Left renal pelvis (tissue), 4 donors: ENCODE measurements at places on chromosomes 16 and 17.

GRCh38 chr16:88533932-88534637 is 36.1 kb upstream of the ZC3H18 start:
- peak; percentile 55 for DNase-seq

GRCh38 chr17:2338315-2338657 is 985 bp downstream of the SGSM2 start:
- no peak for DNase-seq

GRCh38 chr16:78709137-78709884 is 609.9 kb downstream of the WWOX start:
- DNase-seq: no peak

DNA sequence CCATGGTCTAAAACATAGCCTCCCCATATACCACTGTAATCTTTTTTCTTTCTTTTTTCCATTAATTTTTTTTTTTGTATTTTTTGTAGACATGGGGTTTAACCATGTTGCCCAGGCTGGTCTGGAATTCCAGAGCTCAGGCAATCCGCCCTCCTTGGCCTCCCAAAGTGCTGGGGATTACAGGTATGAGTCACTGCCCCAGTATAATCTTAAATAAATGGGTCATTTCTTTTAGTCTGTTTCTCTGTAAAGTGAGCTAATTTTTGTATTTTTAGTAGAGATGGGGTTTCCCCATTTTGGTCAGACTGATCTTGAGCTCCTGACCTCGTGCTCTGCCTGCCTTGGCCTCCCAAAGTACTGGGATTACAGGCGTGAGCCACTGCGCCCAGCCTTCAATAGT is 5.7 kb upstream of the NME1 start:
- DNase-seq: no peak

GRCh38 chr17:20300436-20300934 is 166.9 kb downstream of the LGALS9B start:
- no peak for DNase-seq

DNA sequence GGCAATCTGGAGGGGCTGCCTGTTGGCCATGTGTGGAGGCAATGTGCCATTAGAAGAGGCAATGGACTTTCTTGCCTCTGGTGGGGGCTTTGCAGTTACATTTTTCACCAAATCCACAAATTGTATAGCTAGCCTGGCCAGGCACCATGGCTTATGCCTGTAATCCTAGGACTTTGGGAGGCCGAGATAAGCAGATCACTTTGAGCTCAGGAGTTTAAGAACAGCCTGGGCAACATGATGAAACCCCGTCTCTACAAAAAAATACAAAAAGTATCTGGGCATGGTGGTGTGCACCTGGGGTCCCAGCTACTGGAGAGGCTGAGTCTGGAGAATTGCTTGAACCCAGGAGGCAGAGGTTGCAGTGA is 2.7 kb upstream of the RNF112 start:
- DNase-seq: no peak

- no peak for DNase-seq
Observed at GRCh38 chr17:40541873-40542557, 23.3 kb downstream of the CCR7 start.

- no peak for DNase-seq
Observed at GRCh38 chr17:29791336-29792080, 138.5 kb downstream of the SSH2 start.

GRCh38 chr16:78372277-78372676 is 272.8 kb downstream of the WWOX start:
- no peak for DNase-seq

DNA sequence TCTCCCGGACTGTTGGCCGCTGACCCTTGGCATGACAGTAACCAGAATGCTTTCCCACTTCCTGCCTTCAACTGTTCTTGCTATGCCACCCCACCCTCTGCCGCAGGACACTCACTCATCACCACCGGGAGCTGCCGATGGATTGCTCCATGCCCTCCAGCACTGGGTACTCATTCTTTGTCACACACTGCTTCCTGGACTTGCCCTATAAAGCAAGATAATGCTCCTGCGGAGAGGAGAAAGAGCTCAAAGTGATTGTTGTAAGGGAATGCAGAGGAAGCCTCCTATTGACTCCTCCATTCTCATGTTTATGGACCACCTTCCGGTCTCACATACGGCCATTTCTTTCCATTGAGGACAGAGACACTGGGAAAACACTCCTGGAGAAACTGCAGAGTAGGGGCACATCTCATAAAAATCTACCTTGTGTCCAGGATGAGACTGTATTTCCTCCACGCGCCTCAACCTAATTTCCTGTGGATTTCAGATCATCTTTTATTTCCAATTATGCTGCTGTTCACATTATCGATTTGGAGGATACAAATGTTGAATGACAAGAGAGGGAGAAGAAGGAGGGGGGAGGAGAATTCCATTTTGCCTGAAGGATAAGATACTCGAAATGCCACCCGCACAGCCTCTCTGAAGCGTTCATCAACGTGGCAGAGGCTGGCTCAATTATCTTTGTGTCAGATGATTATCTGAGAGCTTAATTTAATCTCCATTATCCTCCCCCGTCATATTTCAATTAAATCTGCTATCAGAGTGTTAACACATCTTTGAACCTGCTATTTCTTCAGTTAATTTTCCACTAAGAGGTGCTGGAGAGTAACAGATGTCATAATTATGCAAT is 486.1 kb upstream of the SALL1 start:
- DNase-seq: no peak

- no peak for DNase-seq
Observed at GRCh38 chr17:32141258-32141657, 1.0 kb upstream of the RHOT1 start.
